ENCODE measurements at places on chromosomes 12 and 14. TPM values are rescaled to one million over a fixed set of nuclear protein-coding genes. Genes with fewer than 3 reads are reported as not detected.

The ATF7 gene
- polyA plus RNA-seq, result 35.6 TPM

DNA sequence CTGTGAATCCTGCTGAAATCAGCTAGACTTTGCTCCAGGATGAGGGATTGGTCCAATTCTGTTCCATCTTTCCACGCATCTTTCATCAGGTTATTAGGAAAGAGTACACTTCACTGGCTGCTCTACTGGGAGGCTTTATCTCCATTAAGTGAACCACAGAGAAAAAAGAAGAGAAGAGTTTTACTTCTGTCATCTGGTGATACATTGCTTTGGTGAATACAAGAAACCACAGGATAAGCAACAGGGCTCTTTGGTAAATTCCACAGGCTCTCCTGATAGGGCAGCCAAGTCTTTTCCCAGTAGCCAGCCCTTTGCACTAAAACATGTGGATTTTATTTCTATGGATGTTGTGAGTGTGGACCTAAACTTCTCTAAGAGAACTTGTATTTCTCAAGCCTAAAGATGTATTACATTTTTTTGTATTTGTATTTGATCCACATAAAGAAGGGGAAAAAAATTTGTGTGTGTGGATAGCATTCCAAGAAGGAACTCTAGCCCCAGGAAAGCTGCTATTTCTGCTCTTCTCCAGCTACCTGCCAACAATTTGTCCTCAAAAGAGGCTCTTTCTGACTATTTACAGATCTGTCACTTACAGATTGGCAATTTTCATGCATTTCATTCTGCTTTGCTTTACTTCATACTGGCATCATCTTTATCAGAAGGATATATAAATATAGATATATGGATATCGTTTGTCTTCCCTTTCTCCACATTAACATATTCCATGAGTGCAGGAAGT lies 1117.6 kb upstream of the TMEM132C start:
- no peak for DNase-seq

DNA sequence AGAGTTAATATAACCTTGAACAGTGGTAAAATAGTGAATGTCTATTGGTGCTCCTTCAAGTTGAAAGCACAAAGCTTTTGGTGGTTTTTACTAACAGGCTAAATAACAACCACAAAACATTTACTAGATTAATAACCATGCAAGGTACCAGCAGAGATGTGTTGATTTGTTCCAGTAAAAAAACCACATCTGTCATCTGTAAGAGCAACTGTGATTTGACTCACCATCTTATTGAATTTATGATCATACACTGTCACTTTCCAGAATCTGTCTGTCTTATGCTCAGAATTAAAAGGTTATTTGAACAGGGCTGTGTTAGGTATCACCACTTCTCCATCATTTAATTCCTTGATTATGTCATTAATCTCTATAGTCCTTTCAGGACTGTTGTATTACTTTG lies 107.0 kb upstream of the PTHLH start:
- DNase-seq, result no peak

- no peak for DNase-seq
These were observed 101.8 kb downstream of the CAND1 start for GRCh38 chr12:67370979-67371378.

DNA sequence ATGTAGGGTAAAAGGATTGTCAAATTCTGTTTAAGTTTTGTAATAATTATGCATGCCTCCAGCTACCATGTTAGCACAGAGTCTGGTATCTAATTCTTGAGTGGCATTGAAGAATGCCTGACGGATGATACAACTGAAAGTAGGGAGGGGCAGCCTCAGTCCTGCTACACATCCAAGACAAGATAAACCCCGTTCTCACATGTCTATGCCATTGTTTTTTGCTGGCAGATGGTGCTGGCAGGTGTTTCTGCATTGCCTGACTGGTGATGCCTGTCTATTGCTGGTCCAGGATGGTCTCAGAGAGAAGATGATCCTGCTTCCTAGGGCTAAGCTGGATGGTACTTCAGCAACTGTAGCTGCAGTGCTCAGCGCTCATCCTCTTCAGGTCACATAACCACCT lies 245.8 kb upstream of the NAV3 start:
- no peak for DNase-seq

GRCh38 chr14:72512281-72512680 lies 381.6 kb downstream of the DPF3 start:
- no peak for DNase-seq

- no peak for DNase-seq
These were observed 890.9 kb downstream of the VRK1 start for GRCh38 chr14:97687944-97688630.

All from left renal cortex interstitium (tissue), 4 donors.